ENCODE measurements at places on chromosomes 3 and 15.

DNA sequence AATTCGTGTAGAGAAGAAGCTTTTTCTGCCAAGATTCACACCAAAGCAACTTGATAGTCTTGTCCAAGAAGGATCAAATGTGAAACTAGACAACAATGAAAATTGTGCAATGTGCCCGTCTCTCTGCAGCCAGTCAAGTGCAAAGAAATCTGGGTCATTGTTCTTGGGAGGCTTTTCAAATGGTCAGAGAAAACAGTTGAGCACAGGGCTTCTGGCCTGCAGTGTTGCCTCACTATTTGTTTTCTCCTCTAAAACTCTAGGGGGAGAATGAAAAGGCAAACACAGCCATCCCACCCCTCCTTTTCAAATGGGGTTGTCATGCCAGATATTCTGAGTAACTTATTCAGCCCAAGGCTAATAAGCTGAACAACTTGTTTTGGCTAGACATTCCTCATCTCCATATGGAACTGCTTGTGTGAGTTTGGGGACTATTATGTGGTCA is 417.6 kb upstream of the CDIN1 start:
- DNase-seq: no peak

- no peak for DNase-seq
Measured at GRCh38 chr3:157918402-157918801, 187.8 kb downstream of the SHOX2 start.

GRCh38 chr15:88664151-88664778 is 25.4 kb downstream of the ISG20 start:
- DNase-seq: no peak

GRCh38 chr3:188752850-188753249 is 418.9 kb upstream of the TPRG1 start:
- no peak for DNase-seq

DNA sequence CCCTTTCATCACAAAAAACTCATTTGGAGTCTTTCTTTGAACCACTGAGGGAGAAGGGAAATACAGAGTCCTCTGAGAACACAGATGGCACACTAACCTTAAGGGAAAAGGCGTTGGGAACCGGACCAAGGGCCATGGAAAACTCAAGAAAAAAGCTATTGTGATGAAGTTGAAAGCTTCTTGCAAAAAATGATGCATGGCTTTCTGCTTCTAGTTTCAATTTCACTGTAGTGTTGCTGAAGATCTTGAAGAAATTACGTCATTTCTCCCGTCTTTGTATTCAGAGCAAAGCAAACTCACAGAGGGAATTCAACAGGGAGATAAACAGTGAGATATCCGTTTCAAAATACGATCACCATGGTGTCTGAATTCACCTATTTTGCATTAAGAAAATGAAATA is 642.3 kb upstream of the ADAMTS9 start:
- DNase-seq: no peak

DNA sequence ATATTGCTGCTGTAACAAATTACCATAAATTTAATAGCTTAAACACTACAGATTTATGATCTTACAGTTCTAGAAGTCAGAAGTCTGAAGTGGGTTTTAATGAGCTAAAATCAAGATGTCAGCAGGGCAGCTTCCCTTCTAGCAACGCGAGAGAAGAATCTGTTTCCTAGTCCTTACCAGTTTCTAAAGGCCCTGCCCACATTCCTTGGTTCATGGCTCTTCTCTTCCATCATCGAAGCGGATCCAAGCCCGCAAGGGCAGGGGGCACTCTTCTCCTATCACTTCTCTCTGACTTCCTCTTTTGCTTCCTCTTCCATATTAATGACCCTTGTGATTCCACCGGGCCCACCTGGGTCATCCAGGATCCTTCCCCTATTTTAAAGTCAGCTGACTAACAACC is 16.1 kb downstream of the MINDY4B start:
- DNase-seq: no peak

DNA sequence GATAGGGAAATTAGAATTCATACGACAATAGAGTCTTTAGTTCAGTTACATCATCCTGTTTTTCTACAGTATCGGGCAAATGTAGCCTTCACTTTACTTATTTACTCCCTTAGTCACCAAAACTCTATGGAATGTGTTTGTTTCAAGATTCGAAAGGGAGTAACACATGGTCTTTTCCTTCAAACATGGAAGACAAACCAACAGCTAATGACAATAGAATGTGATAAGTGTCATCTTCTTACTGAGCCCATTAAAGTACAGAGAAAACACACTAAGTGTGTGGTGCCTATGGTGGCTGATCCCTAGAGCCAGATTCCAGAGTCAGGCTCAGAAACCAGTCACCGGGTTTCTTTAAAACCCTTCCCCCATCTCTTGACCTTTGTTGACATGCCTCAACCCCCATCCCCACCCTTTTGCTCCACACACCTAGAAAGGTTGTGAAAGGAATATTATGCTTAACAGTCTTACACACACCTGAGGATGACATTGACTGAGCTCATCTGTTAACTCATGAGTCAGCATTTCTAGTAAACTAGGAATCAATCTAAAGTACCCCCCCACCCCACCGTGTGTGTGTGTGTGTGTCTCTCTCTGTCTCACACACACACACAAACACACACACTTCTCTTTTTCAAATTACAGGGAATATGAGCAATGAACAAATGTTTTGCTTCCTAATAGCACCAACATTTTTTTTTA is 549.6 kb upstream of the CCDC54 start:
- DNase-seq: no peak

DNA sequence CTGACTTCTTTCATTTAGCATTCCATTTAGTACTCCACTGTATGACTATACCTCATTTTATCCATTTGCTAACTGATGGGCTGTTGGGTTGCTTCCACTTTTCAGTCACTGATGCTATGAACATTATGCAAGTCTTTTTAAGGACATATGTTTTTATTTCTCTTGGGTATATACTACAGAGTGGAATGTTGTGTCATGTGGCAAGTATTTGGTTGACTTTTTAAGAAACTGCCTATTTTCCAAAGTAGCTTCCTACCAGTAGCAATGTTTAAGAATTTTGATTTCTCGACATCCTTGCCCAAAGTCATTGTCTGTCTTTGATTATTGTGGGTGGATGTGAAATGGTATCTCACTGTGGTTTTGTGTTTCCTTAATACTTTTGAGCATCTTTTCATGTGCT is 110.1 kb upstream of the TPM1 start:
- DNase-seq: no peak

- DNase-seq: no peak
Measured at GRCh38 chr15:73985101-73985873, 6.8 kb downstream of the STOML1 start.

DNA sequence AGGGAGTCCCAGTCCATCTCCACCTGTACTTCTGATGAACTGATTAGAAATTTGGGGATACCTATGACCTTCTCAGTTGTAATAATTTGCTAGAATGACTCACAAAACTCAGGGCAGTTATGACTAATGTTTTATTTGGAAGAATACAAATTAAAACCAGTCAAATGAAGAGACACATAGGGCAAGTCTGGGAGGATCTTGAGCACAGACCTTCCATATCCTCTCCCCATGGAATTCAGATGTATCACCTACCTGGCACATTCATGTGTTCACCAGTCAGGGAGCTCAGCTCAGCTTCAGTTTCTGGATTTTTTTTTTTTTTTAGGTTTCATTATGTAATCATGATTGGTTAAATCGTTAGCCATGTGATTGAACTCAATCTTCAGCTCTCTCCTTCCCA is 247.7 kb downstream of the VGLL3 start:
- no peak for DNase-seq

- DNase-seq: no peak
Measured at GRCh38 chr3:178646186-178646862, 110.1 kb downstream of the KCNMB2 start.

GRCh38 chr3:115321400-115321805 is 174.3 kb upstream of the ZBTB20 start:
- no peak for DNase-seq

DNA sequence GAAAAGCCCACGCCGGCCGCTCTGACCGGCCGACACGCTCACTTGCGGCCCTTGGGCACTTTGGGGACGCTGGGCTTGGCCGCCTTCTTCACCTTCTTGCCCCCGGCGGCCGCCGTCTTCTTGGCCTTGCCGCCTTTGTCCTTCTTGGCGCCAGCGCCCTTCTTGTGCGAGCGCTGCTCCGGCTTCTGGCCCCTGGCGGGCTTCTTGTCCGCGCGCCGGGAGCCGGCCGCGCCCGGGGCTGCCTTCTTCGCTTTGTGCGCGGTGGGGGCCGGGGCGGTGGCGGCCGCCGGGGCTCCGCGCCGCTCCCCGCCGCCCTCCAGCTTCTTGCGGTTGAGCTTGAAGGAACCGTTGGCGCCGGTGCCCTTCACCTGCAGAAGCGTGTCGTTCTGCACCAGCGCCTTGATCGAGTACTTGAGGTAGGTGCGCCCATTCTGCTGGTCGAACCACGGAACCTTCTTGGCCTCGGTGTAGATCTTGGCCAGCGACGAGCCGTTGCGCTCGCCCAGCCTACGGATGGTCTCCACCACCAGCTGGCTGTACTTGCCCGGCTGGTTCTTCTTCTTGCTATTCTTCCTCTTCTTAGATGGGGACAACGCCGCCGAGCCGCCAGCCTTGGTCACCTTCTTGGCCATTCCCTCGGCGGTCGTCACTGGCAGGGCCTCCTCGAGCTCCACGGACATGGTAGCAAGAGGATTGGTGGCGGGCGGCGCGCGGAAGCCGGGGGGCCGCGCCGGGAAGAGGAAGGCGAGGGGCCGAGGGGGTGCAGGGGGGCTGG is 36.7 kb downstream of the HMCES start:
- DNase-seq: no peak

DNA sequence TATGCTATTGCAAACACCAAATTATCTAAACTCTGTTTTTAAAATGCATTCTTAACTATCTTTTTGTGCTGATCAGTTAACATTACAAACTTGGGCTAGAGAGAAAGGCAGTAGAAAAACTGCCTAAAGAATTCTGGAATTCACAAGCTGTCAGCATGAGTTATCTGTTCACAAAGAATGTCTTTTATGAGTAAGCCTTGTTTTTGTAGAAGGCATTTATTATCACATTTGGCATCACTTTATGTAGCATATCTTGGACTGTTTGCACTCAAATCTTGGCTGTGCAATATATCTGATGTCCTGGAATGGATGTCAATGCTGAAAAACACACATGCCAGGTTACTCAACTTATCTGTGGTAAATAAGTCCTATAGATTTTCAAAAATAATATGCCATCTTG is 15.5 kb upstream of the BCHE start:
- no peak for DNase-seq

GRCh38 chr3:52253314-52254304 is 8.1 kb downstream of the PPM1M start:
- peak; percentile 53 for DNase-seq

GRCh38 chr15:41804361-41804760 is 23.5 kb upstream of the JMJD7 start:
- DNase-seq: no peak

GRCh38 chr15:66180531-66181097 is 72.9 kb downstream of the MEGF11 start:
- DNase-seq: no peak

- no peak for DNase-seq
Measured at GRCh38 chr3:152083135-152083534, 185.6 kb upstream of the MBNL1 start.

DNA sequence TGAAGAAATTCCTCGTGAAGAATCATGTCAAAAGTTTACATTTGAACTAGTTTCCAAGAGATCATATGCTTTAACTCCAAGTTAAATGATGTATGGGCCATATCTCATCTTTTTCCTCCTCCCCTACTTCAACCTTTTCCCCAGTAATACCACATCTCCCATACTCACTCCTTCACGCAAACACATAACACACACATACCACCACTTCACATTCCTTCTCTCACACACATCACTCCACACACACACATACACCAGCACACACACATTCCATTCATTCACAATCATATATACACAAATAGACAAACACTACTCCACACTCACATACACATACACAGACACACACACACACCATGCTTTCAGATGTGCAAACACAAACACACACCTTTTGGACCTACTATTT is 769.0 kb upstream of the NR2F2 start:
- DNase-seq: no peak

DNA sequence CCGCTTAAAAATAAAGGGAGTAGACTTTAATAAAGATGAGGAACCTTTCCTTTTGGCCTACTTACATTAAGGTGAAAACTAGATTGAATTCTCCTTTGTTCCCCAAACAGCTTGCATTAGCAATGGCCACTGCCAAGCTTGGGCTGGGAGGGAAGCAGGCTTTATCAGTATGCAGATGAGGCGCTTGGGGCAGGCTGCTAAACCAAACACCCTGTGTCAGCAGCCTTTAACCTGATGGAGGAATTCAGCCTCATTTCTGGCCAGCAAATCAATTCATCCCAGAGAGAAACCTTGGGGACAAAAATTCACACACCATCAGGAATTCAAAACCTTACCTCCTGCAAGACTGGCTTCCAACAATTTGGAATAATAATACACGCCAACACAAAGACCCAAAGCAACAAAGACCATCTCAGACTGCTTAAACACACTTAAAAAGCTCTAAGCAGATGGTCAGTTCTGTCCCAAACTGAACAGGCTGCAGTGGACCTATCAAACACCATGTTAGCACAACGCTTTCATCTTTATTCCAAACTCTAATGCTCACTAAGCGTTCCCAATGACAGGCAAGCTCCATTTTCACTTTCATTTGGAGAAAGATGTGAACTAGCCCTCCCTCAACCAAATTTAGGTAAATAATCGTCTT is 255.1 kb upstream of the CMC1 start:
- DNase-seq: no peak

GRCh38 chr15:71003319-71003718 is 110.7 kb downstream of the LRRC49 start:
- no peak for DNase-seq

GRCh38 chr3:15635121-15635661 is 33.6 kb downstream of the BTD start:
- DNase-seq: no peak

- DNase-seq: no peak
Measured at GRCh38 chr15:72086010-72086697, 31.8 kb downstream of the MYO9A start.

DNA sequence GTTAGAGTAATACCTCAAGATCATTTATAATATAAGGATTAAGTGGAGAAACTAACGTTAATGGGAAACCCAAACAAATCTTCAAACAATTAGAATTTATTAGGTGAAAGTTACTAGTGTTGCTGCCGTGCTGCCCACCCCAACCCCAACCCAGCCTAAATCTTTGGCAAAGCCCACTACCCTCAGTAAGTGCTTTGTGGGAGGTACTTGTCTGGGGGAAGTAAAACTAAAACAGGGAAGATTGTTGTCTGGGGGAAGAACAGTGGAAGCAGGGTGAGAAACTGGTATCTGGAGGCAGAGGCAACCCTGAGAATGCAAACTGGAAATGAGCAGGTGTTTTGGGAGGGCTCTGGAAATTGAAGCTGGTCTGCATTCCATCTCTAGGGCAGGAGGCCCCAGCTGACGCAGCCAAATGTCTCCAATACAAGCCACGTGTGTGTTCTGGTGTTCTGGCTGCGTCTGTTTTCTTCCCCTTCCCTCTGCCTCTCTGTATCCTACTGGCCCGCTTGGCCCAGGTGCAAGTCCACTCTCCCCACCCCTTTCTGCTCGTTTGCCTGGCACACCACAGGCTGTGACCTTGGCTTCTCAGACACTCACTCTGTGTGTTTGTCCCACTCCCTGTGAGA is 32.7 kb downstream of the FEM1B start:
- DNase-seq: no peak

Data from activated T-helper 1 cell treated with anti-CD3 and anti-CD28 coated beads, Interleukin-2, amount 50 U/mL, for 16 hours (primary cell).